ENCODE measurements at places on chromosomes 5 and 9.

DNA sequence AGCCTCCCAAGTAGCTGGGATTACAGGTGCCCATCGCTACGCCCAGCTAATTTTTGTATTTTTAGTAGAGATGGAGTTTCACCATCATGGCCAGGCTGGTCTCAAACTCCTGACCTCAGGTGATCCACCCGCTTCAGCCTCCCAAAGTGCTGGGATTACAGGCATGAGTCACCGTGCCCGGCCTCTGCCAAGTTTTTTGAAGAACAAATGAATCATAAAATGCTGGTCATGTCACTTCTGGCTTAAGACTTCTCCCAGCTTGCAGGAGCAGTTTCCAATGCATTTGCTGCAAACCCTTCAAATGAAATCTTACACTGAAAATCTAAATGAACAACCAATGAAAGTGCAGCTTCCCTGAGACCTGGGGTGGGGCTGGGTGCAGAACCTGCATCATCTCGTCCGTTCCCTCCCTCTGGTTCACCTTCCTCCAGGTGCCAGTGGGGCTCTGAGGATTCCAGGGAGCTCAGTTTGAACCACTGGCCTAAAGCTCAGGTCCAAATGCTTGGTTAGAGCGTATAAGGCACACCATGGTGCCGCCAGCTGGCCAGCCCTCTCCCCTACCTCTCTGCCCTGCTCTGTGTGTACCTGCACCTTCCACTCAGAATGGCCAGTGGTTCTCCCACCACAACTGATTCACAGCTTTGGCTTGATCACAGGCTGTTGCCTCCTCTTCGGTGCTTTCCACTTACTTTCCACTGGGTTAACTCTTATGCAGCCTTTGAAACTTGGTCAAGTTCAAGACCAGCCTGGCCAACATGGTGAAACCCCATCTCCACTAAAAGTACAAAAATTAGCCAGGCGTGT is 39.8 kb upstream of the FUBP3 start:
- DNase-seq = no peak

DNA sequence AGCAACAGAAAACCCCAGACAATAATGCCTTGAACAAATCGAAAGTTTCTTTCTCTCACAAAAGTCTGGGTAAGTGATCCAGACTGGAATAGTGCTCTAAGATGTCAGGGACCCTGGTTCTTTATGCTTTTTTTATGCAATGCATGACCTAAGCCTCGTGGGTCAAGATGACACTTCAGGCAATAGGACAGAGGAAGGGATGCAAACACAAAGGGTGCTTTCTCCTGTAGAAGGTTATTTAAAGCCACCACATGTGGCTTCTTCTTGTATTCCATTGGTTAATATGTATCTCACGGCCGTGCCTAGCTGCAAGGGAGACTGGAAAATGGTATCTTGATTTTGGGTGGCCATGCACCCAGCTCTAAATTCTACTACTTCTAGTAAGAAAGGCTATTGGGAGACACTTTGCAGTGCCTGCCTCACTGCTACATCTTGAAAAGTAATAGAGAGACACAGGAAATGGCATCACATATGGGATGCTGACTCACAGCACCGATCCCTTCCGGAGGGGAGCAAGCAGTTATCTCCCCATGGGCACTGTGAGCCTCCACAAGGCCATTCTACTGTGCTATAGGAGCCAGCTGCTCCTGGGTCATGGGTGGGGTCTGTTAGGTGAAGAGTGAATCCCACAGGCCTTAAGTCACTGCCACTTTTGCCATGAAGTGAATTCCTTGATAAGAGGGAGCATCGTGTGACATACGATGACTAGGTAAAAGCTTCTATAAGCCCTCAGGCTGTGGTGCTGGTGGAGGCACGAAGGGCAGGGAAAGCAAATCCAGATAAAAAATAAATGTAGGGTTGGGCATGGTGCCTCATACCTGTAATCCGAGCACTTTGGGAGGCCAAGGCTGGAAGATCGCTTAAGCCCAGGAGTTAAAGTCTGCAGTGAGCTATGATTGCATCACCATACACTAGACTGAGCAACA is 32.5 kb upstream of the RAB14 start:
- DNase-seq = no peak

DNA sequence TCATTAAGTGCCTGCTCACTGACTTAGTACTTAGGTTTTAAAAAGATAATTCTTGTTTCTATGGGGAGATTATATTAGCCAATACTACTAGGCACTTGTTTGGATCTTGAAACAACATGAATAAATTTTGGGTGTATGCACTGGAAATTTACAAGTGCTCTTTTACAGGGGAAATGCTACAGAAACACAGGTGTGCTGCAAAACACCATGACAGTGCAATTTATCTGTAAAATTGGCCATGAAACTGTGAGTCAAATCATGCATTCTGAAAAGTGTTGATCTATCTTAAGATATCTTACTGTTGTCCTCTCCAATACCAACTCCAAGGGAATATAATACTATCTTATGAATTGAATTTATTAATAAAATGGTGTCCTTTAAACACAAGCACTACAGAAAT is 12.1 kb upstream of the PCDHB1 start:
- DNase-seq = no peak

DNA sequence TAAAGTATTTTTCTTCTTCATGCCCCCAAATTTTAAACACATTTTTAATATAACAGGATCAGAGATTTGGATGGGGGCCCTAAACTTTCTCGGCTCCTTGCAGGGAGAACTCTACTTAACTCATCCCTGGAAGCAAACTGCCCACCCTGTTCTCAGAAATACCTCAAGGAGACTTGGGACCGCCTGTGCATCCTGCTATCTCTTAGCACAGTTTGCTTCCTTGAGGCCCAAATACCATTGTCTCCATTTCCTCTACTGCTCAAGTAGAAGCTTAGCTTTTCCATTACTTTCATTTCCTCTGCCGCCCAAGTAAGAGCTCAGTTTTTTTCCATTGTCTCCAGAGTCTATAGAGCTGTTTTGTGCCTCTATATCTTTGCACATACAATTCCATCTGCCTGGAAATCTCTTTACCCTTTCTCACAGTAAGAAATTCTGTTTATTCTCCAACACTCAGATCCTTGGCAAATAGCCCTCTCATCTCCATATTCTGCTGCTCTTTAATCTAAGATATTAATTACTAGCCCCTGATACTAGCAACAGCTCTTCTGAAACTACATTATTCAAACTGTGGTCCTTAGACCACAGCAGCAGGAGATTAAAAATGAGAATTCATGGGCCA is 137.8 kb downstream of the CEMIP2 start:
- no peak for DNase-seq

- no peak for DNase-seq
Measured at GRCh38 chr5:128318691-128319090, 219.4 kb downstream of the FBN2 start.

DNA sequence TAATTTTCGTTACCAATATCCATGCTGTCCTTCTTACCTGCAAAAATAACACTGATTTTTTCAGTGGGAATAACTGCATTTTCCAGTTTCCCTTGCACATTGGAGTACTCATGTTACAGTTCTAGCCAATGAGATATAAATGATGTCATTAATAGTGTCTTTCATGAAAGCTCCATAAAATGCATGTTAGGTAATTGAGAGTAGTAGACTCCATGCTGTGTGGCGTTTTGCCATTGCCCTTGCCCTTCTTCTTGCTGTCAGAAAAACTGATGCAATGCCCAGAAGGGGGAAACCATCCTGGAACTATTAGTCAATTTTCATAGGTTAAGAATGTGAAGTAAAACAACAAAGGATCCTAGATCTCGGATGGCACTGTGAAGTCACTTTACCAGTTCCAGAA is 1765.3 kb downstream of the EFNA5 start:
- DNase-seq = no peak

- DNase-seq = no peak
Measured at GRCh38 chr5:96037128-96037527, 75.5 kb upstream of the ELL2 start.

DNA sequence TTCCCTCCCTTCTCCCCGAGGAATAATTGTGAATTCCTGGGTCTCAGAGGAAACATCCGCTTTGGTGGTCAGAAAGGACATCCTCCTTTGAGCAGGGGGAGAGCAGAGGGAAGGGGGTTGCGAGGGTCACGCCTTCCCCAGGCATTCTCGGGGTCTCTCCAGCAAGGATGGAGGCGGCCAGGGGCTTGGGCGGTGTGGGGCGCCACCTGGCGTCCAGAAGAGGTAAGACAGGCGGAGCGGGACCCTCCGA is 129.1 kb downstream of the KCNIP1 start:
- DNase-seq = peak; percentile 88

DNA sequence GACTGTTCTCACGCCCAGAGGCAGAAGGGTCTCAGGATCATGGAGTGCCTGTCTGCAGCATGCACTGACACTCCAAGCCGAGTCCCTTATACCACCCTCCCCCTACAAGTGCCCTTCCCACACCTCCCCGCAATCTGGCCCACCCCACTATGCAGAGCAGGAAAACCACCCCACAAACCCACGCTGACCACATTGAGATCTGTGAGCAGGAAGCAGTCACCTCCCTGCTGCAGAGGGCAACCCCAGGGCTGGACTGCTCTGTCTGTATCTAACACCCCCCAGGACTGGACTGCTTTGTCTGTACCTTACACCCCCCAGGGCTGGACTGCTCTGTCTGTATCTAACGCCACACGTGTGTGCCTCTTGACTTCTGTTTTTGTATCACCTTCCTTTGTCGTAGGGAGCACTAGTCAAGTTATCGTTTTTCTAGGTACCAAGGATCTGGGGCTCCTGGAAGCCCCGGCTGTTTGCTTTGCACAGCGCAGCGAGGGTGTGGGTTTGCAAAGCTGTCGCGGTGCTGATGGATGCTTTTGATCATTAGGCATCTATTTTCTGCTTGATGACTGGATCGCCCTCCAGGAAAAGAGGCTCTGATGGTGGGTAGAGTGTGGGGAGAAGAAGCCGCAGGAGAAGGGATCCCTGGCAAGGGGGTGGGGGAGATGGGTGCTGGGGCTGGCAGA is 21.5 kb downstream of the OLFM1 start:
- no peak for DNase-seq

DNA sequence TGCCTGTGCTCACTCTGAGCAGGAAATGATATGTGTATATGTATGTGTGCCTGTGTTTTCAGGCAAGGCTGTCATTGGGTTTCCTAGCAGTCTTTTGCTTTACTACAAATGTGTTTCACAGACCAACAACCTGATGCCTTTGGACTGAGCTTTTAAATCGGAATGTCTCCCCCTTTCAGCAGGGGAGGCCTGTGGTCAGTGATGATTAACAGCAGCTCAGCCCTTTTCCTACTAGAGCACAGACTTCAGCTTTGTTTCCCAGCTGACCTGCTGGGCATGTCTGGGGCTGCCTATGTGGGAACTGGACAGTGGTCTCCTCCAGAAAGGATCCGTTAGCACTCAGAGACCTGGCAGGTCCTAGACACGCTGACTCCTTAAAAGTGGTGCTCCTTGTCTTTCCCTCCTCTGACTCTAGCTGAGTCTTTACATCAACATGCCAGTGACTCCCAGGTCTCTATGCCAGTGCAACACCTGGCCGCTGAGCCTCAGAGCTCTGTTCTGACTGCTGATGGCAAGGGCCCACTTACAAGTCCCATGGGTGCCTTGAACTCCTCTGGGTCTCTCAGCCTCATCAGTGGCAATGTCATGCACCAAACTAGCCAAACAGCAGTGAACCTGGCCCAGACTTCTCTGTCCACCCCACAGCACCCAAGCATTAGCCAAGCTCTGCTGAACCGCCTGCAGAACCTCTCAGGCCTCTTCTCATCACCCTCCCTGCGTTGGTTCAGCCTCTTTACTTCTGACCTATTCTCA is 7.7 kb downstream of the MACROH2A1 start:
- DNase-seq = no peak

- DNase-seq = no peak
Measured at GRCh38 chr5:142697356-142698255, 11.7 kb upstream of the FGF1 start.

DNA sequence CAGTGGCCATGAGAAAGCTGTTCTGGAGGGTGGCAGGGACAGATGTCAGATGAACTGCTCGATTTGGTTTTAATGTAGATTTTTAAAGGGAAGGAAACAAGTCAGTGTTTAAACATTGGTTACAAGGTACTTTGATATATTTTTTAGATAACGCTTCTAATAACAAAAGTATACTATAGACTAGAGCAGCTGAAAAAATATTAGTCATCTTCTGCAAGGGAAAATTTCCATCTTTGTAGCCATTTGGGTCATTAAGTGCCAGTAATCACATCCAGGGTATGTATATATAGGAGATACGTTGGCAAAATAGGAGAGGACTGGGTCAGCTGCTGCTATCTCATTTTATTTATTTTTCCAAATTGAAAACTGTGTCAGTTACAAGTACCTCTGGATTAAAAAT is 69.0 kb downstream of the SV2C start:
- DNase-seq = no peak

- no peak for DNase-seq
Measured at GRCh38 chr5:71982717-71983395, 124.4 kb upstream of the MAP1B start.

DNA sequence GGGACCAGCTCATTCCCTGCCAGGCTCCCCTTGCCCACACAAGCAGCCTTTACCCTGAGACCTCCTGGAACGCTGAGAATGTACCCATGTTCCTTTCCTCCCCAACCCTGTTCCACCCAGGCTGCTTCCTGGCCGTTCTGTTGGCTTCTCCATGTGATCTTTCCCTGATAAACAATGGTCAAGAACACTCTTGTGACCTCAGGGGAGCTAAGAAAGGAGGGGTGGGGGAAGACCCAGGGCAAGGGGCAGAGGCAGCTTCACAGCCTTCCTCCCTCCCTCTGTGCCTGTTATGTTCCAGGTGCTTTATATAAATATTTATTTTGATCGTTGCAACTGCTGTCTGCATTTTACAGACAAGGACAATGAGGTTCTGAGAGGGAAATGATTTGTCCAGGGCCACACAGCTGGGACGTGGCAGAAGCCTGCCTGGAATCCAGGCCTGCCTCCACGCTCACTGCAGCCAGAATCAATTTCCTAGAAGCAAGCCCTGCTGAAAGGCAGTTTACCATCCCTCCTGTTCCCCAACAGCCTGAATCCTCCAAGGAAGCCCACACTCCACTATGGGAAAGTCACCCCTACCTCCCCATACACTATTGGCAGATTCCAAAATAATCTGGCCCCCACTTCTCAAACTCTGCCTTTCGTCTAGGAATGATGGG is 3.9 kb downstream of the SHROOM1 start:
- no peak for DNase-seq

DNA sequence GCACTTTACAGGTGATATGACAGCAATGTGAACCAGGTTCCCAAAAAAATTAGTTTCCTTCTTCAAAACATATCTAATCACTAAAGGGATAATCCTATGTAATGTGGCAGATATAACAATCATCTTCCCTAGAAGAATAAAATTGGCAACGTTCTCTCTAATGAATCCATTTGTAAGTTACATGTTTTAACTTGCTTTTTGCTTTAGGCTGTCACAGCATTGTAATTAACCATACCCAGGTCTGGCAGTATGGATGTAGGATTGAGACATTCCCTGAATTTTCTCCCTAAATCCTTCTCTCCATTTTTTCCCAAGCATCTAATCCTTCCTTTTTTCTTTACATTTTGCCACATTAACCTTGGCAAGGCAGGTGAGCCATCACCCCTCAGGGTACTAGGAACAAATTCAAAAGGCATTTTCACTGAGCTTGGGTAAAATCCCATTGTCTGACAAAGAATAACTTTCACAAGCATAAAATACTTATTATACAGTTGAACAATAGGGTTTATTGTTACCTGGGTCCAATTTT is 548.3 kb downstream of the SEMA5A start:
- DNase-seq = no peak

All from neural crest cell (in vitro differentiated cells).